Activated CD4-positive, alpha-beta memory T cell treated with anti-CD3 and anti-CD28 coated beads for 36 hours (primary cell): ENCODE measurements at places on chromosomes 13 and 19. TPM values are rescaled to one million over a fixed set of nuclear protein-coding genes. Genes with fewer than 3 reads are reported as not detected.

Gene FBL
- total RNA-seq: 589 TPM

Gene FGF9
- not detected for total RNA-seq

GRCh38 chr19:13978351-13979243 is 26.3 kb downstream of the DCAF15 start:
- H3K4me1 ChIP-seq: peaks cover 12% of the 10 kb centered on the region
- H3K4me3 ChIP-seq: no peak overlapping the region
- peak; percentile 29 for DNase-seq
- no peak overlapping the region for H3K27ac ChIP-seq
- peaks cover 8% of the 10 kb centered on the region for H3K36me3 ChIP-seq

GRCh38 chr13:109628251-109628699 is 158.1 kb downstream of the IRS2 start:
- no peak overlapping the region for H3K4me3 ChIP-seq
- H3K27me3 ChIP-seq: peaks cover 6% of the 10 kb centered on the region
- no peaks in the 10 kb centered on the region for H3K36me3 ChIP-seq
- no peak overlapping the region for H3K27ac ChIP-seq
- no peaks in the 10 kb centered on the region for H3K4me1 ChIP-seq

GRCh38 chr19:14073925-14074838 is 1.6 kb downstream of the MISP3 start:
- no peaks in the 10 kb centered on the region for H3K36me3 ChIP-seq
- peak overlapping the region; percentile 95 for H3K4me3 ChIP-seq
- H3K4me1 ChIP-seq: peaks cover 13% of the 10 kb centered on the region
- DNase-seq: peak; percentile 62
- no peaks in the 10 kb centered on the region for H3K27me3 ChIP-seq
- H3K27ac ChIP-seq: peak overlapping the region; percentile 84

DNA sequence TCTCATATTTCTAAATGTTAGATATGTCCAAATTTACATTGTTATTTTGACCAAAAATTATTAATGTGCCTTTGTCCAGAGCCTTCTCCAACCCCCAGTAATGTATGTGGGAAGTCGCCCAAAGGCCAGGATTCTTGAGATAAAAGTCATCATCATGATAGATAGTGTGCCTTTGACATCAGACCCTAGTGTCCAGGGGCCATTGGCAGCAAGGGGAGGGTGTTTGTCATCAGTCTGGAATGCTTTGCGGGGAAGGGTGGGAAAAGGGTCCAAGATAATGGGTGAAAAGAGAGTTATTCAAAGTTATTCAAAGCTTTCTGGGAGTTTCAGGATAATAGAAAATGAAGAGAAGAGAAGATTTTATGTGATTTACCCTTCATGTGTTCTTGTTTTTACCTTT is 909.5 kb upstream of the GPC6 start:
- H3K4me1 ChIP-seq: no peaks in the 10 kb centered on the region
- no peak overlapping the region for H3K4me3 ChIP-seq
- no peaks in the 10 kb centered on the region for H3K27me3 ChIP-seq
- no peaks in the 10 kb centered on the region for H3K36me3 ChIP-seq
- no peak overlapping the region for H3K27ac ChIP-seq

DNA sequence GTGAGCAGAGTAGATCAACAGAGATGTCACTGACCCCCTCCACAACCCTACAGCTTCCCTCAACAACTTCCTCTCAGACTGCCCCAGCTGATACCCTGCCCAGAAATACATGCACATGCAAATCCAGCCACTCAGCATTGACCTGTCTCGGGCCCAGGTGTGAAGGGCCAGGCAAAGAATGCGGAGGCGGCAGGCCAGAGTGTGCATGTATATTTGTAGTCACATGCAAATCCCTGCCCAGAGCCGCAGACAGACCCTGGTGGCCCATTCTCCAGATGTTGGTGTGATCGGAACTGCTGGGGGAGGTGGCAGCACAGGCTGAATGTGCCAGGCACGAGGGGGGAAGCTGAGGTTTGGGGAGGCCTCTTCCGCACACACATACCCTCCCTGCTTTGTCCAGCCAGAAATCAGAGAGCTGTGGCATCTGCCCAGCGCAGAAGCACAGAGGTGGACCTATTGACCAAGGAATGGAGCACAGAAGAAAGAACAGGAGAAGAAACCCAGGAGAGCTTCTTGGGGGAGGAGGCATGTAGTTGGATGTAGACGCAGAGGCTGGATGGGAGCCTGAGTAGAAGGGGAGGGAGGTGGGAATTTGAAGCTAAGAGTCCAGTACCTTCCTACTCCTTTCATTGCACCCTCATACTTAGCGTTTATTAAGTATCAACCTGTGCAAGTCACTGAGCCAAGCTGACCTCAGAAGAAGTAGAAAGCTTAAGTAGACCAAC is 14.4 kb downstream of the MEF2B start:
- H3K27me3 ChIP-seq: no peaks in the 10 kb centered on the region
- DNase-seq: no peak
- no peak overlapping the region for H3K27ac ChIP-seq
- no peak overlapping the region for H3K4me3 ChIP-seq
- H3K4me1 ChIP-seq: no peaks in the 10 kb centered on the region
- peaks cover 8% of the 10 kb centered on the region for H3K36me3 ChIP-seq

DNA sequence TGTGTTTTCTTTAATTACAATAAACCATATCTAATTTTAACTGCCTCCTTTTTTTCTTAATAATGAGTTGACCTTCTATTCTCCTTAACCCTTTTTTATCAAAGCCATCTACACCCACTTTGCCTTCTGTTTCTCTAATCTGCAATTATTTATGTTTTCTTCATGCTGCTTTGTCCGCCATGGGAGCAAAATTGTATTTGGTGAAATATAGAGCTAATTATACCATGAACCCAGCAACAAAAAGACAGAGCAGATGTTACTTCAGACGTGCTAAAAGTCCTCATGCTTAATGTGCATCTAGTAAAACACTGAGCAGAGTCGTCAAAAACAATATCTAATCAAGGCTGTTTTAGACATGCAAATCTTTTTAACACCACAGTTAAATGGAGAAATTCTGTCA is 264.7 kb downstream of the DACH1 start:
- no peaks in the 10 kb centered on the region for H3K36me3 ChIP-seq
- no peaks in the 10 kb centered on the region for H3K4me1 ChIP-seq
- no peak overlapping the region for H3K4me3 ChIP-seq
- no peaks in the 10 kb centered on the region for H3K27me3 ChIP-seq
- H3K27ac ChIP-seq: no peak overlapping the region

DNA sequence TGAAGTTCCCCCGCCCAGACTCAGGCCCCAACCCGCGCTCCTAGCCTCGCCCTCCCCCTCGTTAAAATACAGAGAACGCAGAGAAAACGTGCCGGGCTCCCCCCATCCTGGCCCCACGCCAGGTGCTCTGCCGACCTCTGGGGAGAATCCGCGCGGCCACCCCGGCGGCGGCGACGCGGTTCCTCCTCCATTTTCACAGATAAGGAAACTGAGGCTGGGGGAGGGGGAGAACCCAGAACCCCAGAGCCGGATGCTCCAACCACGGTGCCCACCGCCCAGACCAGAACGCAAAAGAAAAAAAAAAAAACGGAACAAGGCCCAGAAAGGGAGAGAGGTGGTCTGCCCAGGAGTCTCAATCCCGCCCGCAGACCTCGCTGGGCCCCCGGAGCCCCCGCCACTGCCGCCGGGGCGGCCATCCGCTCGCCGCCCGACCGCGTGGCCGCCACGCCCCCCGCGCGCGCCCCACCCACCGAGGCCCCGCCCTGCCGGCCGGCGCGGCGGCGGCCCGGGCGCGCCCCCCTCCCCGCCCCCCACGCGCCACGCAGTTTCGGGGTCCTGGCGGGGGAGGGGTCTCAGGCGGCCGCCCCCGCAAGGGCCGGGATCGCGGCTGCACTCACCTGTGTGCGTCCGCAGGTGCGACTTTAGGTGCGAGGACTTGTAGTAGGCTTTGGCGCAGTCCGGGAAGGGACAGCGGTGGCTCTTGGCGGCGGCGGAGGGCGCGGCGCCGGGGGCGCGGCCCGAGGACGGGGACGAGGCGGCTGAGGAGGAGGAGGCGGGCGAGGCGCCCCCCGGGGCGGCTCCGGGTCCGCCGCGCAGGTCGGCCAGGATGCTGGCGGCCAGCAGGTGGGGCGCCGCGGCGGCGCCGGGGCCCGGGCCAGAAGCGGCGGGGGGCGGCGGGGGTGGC is 703 bp downstream of the KLF16 start:
- peak overlapping the region; percentile 88 for H3K27ac ChIP-seq
- peaks cover 38% of the 10 kb centered on the region for H3K4me1 ChIP-seq
- H3K4me3 ChIP-seq: peak overlapping the region; percentile 93
- DNase-seq: peak; percentile 61
